ENCODE measurements at places on chromosomes 3 and 15.

DNA sequence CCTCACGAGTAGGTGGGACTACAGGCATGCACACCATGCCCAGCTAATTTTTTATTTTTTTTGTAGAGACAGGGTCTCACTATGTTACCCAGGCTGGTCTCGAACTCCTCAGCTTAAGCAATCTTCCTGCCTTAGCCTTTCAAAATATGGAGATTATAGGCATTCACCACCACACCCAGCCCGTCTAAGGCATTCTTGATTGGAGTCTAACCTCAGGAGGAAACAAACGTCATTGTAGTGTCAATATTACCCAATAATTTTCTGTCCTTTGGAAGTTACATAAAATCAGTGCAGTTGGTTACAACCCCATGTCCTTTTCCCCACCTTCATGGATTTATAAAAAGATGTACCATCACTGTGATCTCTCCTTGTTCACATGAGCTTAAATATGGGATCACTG, 41.8 kb downstream of the TIMP4 start:
- DNase-seq: no peak

- no peak for DNase-seq
These were observed 2.6 kb upstream of the CDV3 start for GRCh38 chr3:133570937-133571320.

- DNase-seq: no peak
These were observed 35.1 kb downstream of the GJD2 start for GRCh38 chr15:34719695-34720094.

- DNase-seq: no peak
These were observed 13.8 kb downstream of the DENND4A start for GRCh38 chr15:65778269-65778668.

GRCh38 chr15:60372756-60373155, 25.0 kb downstream of the ANXA2 start:
- DNase-seq: no peak

- no peak for DNase-seq
These were observed at the start of gene TTLL3 for GRCh38 chr3:9809615-9810432. Gene TTLL3, plus strand, starts transcription at chr3:9810262. Its CDS starts 400 bp downstream, at chr3:9810662.

- no peak for DNase-seq
These were observed 7.6 kb upstream of the ADPRH start for GRCh38 chr3:119571688-119572087.

DNA sequence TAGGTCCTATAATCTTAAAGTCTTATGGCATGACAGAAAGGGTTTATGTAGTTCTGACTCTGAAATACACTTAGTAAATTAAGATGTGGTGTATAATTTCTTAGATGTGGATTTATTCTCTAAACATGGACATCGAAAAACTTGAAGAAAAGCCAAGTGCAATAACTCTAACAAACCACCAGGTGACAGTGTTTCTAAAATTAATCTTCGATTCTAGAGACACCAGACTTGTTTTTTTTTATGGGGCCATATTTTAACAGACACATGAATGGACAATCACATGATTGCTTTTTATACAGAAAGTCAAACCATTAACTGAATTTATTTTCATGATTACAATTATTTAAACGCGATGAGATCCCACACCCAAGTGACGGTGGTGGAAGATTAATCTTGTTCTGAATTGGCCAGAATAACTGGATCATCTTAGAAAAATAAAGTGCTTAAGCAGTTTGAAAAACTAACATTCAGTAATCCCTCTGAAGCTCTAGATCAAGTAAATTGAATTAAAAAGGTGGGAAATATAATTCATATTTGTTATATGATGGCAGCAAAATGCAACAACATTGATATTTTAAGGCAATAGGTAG, 305.1 kb downstream of the LSAMP start:
- DNase-seq: no peak

DNA sequence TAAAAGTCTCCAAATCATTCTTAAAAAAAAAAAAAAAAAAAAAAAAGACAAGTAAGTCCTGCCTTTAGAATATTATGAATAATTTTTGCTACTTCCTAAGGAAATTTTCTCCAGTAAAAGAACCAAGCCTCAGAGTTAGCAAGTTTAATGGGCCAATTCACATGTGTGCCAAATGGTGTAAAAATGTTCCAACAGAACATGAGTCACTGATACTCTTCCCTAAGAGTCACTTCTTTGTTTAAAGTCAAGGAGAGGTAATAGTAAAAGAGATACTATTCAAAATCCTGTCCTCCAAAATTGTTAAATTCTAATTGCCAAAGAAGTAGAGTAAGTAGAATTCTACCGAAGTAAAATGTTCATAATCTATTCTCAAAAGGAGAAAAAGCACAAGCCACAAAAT, 17.7 kb upstream of the CPA3 start:
- peak; percentile 9 for DNase-seq

DNA sequence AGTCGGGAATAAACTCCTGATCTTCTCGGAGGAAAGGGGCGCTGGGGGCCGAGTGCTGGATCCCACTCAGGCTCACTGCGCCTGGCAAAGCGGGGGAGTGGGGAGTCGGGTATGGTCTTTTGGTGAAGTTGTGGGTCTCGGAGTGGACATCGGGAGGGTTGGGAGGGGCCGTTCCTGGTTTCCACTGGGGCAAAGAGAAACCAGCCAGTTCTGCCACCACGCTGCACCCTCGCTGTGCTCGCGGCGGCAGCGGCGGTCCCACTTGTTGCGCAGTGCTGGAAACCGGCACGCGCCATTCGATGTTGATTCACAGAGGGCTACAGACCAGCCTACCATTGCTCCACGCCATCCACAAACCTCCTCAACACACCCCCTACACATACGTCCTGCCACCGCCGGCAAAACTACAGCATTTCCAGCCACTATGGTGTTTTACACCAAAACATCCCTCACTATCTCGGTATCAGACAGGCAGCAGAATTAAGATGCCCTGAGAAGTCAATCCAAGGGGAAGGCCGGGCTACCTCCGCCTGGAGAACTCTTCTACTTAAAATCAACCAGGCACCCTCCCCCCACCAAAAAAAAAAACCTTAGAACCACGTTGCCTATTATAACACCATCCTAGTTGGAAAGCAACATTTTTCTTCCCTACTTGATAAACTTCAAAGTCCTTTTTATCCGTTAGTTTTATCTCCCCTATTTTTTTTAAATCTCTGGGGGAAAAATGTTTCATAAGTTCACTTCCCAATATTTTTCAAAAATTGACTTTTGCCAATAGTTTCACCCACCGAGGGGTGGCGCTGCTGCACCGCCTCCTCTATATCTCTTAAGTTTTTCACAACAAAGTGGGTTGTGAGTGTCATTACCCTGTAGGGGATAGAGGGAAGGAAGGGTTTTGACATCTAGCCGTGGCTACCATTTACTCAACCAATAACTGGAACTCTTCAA, 3.6 kb downstream of the BCL6 start:
- DNase-seq: no peak

- peak; percentile 6 for DNase-seq
These were observed 129.8 kb downstream of the PPM1L start for GRCh38 chr3:160885791-160886286.

GRCh38 chr3:131995891-131996290, 38.9 kb downstream of the CPNE4 start:
- no peak for DNase-seq

DNA sequence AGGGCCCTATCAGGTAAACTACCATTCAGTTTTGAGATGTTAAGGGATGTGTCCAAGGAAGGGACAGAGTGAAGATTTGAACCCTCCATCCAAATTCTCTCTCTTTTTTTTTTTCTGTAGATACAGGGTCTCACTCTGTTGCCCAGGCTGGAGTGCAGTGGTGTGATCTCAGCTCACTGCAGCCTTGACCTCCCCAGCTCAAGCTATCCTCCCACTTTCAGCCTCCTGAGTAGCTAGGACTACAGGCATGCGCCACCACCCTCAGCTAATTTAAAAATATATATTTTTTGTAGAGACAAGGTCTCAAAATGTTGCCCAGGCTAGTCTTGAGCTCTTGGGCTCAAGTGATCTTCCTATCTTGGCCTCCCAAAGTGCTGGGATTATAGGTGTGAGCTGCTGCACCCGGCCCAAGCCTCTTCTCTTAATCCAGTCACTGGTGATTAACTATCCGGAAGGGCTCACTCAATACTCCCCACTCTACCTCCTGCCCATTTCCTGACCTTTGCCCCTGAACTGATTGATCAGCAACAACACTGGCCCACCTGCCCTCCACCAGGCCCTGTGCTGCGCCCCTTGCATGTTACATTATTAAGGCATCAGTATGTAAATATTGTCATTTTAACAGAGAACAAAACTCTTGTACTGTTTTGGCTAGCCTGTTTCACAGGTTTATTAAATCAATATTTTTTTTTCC, 164.7 kb downstream of the CTNNB1 start:
- DNase-seq: no peak
